ENCODE measurements at places on chromosomes 7 and 10.
A peak's percentile ranks its signal among the peaks of the same experiment; 100 is the strongest.

- DNase-seq = no peak
These were observed 51.8 kb upstream of the RHEB start for GRCh38 chr7:151571471-151571870.

GRCh38 chr10:71704816-71705215 lies 14.8 kb downstream of the C10orf105 start:
- no peak for DNase-seq

DNA sequence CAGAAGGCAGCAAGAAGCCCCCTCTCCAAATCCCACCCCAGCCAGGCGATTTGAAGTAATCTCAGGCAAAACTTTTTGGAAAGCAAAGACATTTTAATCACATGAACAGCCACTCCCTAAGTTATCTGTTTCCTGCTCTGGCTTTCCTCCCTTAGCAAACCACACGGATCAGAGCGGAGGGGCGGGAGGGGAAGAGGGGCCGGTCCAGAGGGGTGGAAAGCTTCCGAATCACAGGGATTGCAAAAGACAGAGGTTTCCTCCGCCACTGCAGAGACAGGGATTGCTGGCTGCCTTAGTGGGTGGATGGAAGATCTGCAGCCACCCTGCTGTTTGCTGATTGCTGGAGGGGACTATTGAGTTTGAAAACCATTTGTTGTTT lies 41.2 kb downstream of the ZCCHC24 start:
- no peak for DNase-seq

DNA sequence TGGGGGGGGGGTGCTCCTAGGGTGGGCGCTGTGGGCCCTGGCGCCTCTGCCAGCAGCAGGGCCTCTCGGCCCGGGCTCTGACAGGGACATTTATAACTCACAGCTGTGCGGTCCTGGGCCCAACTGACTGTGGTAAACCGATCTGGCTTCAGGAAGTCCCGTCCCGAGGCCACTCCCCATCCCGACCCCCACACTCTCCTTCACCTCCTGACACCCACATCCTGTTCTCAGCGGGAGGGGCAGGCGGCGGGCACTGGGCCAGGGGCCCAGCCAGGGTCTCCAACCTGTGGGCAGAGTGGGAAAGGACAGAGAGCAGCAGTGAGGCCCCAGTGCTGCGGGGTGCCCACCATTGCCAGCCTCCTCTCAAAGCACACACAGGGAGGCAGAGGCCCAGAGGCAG lies 69.1 kb downstream of the ZMIZ1 start:
- DNase-seq = peak; percentile 83

- DNase-seq = no peak
These were observed 16.1 kb upstream of the SYPL1 start for GRCh38 chr7:106127984-106128780.

- no peak for DNase-seq
These were observed 74.4 kb downstream of the SEPTIN7 start for GRCh38 chr7:35875292-35875691.

DNA sequence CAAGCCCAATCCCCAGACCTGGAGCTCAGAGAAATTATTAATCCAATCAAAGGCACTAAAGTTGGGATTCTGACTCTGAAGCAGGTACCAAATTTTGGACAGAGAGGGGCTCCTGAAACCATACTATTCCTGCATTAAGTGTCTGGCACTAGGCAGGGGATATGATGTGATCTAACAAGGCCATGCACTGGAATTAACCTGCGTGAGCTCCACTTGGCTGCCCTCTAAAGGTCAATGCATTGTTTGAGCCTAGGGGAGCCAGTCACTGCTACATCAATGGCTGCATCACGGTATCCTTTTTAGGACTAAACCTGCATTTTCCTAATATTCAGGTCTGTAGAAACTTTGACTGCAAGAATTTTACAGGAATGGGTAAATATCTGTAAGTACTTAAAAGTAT lies 42.1 kb downstream of the ST8SIA6 start:
- DNase-seq = no peak

DNA sequence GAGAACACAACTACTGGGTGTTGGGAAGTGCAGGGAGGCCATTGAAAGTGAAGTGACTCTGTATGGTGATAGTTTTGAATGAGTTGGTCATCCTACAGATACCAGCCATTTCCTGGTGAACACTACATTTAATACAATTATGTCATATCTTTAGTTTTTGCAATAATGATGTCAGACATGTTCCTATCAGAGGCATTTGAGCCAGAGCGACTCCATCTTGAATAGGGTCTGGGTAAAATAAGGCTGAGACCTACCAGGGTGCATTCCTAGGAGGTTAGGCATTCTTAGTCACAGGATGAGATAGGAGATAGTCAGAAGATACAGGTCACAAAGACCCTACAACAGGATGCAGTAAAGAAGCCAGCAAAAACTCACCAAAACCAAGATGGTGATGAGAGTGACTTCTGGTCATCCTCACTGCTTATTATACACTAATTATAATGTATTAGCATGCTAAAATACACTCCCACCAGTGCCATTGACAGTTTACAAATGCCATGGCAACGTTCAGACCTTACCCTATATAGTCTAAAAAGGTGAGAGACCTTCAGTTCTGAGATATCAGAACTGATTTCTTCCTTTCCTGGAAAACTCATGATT lies 28.2 kb downstream of the ADK start:
- DNase-seq = no peak

- DNase-seq = no peak
These were observed 20.9 kb downstream of the ANKRD22 start for GRCh38 chr10:88830643-88831268.

DNA sequence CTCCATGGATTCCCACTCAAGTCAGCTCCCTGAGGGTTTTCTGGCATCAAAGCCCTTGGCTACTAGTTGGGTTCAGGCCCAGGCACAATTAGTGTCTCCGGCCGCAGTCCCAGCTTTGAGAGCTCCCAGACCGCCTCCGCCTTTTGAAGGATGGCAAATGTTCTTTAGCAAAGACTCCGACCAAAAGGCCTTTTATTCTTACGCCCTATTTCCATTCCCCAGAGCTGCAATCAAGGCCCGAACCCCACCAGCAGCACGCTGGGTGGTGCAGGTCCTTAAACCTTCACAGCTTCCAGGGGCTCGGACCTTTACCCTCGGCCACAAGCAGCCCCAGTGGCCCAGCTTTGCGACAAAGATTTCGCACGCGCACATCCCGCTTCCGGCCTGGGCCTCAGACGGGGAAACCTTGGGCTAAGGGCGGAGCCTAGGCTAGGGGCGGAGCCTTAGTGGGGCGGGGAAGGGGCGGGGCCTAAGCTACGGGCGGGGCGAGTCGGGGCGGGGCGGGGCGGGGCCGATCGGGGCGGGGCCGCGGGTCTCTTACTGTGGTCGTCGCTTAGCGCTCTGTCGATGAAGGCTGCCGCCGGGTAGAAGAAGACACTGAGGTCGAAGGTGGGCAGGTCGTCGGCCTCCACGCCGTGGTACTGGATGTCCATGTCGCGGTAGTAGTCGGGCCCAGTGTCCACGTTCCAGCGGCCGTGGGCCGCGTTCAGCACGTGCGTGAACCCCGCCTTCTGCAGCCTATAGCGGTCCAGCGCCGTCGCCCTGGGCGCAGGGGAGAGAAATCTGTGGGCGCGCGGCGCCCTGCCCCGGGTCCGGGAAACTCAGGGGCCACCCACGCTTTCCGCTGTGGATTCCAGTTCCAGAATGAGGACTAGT lies 68.0 kb upstream of the SAMD8 start:
- no peak for DNase-seq

GRCh38 chr10:108689891-108690290 lies 1233.4 kb downstream of the XPNPEP1 start:
- DNase-seq = no peak

DNA sequence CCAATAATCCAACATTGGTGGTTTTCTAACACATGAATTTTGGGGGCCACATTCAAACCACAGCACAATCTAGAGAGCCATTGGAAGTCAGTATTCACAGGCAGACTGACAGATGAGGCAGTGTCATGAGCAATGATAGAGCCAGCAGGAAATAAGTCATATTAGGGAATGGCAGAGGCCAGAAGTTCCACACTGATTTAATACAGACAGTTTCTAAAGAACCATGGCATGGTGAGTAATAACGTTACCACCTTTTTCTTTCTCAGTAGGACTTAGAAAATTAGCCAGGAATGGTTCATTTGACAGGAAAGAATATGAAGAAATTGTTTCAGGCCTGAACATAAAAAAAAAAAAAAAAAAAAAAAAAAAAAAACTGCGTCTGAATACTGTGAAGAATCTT lies 210.3 kb downstream of the GPAM start:
- no peak for DNase-seq

DNA sequence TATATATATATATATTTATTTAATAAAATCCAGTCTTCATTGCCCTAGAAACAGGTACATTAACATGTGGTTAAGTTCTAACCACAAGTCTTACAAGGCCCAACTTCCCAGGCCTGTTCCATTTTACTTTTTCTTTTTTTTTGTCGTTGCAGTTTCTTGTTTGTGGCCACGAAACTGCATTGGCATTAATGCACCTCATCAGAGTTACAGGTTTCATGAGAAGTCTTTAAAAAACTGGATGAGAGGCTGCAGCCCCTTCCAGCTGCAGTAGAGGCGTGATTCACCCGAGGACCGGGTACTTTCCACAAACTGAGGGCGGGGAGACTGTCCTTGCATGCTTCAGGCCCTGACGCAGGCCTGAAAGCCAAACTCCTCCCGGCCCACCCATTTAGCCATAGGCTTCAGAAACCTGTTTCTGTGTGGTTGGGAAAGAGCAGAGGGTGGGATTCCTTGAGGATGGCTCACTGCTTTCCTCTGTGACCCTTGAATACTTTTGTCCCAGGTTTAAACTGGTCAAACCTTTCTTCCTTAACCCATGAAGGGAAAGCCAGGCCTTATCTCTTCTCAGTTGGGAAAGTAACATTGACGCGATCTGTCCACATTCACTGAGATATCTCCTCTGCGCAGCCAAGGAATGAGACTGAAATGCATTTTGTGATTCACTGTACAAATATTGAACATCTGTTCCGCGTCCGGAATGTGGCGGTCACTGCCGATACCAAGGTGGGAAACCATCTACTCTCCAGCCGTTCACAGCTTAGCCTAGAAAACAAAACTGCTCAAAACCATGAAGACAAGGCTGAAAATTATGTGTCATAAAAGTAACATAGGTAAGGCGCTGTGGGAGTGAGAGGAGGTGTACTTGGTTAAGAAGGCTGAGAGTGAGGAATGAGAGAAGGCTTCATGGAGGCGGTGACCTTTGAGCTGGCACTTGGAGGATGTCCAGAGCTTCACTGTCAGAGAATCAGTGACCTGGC lies 311.7 kb downstream of the GATA3 start:
- no peak for DNase-seq

DNA sequence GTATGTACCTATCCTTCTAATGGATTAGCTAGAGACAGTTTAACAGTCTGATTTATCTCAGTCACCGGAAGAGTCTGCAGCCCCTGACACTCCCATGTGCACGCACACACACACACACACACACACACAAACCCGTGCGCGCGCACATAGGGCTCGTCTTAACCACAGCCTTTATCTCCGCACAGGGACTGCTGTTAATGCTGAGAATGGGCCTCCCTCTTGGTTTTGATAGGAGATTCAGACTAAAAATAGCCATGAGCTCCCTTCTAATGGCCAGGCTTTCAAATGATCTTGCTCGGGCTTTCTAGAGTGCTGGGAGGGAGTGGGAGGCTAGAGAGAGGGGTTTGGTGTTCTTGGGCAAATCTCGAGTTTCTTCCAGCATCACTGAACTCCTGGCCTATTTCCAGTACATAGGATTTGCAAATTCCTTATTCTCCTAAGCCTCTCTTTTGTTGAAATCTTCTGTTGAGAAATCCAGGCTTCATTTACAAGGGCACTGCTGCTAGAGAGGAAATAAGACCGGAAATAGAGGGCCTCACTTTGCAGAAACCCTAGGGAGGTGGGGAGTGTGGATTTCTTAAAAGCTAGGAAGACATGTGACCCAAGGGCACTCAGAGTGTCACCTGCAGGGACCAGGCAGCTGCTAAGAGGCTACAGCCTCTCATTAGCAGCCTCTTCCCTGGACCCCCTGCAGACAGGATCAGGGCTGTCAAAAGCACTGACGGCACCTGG lies 2.4 kb downstream of the TMEM72 start:
- DNase-seq = no peak

- DNase-seq = no peak
These were observed 14.0 kb downstream of the DNMBP start for GRCh38 chr10:99995713-99996112.

DNA sequence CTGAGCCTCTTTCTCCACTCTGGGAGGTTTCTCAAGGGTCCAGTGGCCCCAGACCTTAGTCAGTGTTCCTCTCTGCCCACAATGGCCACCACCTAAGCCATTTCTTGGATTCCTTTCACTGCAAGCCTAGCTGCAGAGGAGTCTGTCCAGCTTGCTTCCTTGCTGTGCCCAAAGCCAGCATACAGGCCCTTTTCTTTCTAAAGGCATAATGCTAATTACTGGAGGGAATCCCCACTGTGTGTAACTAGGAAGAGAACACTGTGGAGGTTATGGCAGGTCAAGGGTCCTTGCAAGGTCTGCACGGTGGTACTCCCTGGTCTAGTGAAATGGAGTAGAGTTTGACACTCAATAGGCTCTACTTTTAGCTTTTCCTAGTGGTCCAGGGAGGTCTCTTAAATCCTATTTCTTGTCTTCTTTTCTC lies 70.4 kb upstream of the CC2D2B start:
- no peak for DNase-seq

DNA sequence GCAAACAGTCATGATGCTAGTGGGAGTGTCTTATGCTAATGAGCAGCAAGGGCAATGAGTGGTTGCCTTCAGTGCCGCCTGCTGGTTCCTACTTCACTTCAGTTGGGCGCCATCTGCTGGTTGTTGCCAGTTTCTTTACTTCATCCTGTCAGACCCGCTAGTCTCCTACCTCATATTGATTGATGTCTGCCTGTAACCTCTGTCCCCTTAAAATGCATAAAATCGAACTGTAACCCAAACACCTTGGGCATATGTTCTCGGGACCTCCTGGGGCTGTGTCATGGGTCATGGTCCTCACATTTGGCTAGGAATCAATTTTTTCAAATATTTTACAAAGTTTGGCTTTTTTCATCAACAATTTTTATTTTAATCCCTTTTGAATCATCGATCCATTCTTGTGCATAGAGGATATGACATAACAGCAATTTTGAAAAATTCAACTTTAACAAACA lies 62.8 kb upstream of the C7orf33 start:
- DNase-seq = peak; percentile 37

- DNase-seq = no peak
These were observed 24.4 kb downstream of the CPED1 start for GRCh38 chr7:121012919-121013318.

DNA sequence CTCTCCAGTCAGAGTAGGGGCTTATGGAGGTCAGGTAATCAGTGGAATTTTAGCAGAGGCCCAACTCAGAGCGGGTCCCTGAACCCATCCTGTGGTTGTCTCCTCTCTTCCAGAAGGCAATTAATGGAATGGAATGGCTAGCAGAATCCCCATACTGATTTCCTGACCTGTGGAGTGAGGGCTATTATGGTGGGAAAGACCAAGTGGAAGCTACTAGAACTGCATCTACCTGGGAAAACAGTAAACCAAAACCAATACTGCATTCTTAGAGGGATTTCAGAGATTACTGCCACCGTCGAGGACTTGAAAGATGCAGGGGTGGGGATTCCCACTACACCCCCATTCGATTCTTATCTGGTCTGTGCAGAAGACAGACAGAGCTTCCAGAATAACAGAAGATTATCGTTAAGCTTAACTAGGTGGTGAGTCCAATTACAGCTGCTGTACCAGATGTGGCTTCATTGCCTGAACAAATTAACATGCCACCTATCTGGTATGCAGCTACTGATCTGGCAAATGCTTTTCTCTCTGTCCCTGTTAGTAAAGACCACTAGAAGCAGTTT lies 73.2 kb downstream of the LMBR1 start:
- DNase-seq = no peak

GRCh38 chr7:155743177-155743576 lies 69.1 kb downstream of the SHH start:
- DNase-seq = no peak
